ENCODE measurements at places on chromosomes 3 and 15.

- DNase-seq, result no peak
These were observed 314.1 kb upstream of the TRIM42 start for GRCh38 chr3:140363801-140364200.

GRCh38 chr15:45829336-45830153, 194.7 kb downstream of the SQOR start:
- no peak for DNase-seq

DNA sequence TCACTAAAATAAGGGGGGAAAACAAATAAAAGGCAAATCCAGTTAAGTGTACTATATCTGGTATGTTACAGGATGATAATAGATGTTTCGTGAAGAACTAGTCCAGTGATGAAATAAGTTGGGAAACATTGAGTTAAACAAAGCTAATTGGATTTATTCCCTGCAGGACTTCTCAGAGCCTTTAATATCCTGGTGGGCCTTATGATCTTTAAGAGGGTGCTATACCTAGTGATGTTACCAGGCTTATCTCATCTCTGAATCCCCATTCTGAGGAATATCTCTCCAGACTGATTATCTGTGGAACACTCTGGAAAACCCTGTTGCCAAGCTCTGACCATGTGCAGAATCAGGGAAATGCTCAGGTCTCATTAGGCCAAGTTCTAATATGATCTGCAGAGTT, 54.8 kb upstream of the POMGNT2 start:
- DNase-seq, result no peak

- no peak for DNase-seq
These were observed 408 bp downstream of the WDR82 start for GRCh38 chr3:52277972-52278509.

- DNase-seq, result peak; percentile 22
These were observed 17.9 kb upstream of the EHD4 start for GRCh38 chr15:41990243-41990605.

DNA sequence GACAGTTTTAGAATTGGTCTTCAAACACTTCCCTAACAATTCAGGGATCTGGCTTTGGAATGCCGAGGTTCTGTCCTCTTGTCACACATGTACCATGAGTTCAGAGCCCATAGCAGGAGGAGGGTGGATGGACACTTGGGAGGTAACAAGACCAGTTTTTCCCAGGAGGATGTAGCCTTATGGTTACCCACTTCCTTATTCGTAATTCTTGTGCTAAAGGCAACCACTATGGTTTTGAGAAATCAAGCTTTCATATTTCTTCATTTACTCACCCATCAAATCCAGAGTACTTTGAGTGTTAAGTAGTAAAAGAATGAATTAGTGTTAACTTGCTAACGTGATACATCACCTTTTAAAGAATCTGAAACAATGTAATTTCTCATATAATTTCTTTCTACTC, 479.6 kb upstream of the ALCAM start:
- DNase-seq, result no peak

- DNase-seq, result no peak
These were observed 12.5 kb upstream of the TCAIM start for GRCh38 chr3:44326019-44326418.

DNA sequence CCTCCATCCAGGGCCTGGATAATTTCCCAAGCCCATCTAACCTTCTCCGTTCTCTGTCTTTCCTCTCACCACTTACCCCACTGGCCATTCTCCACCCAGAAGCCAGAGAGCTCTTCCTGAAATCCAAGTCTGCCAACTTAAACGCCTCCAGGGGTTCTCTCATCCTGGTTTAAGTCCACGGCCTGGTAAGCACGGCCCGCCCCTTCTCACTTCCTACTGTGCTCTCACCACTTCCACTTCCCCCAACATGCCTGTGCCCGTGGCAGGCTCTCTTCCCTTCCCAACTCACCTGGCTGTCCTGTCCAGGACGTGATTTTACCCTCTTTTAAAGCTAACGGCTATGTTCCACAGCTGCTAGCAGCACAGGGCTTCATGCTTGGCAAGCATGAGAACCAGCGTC, 1.7 kb upstream of the CX3CR1 start:
- no peak for DNase-seq

DNA sequence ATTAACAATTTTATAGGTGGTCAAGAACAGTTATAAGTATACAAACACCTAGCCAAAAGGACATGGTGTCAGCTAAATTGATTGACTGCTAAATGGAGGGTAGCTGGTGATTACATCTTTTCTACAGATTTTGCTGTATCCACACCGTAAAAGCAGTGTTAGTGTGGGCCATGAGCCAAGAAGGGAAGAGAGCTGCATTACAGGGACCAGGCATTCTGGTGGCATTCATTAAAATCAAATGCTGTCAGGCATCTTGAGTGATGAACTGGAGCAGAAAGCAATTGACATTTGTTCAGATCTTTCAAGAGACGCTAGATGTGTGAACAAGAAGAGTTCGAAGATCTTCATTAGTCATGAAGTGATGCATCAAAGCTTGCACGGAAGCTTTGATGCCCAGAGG, 177.9 kb downstream of the ARPP21 start:
- no peak for DNase-seq

DNA sequence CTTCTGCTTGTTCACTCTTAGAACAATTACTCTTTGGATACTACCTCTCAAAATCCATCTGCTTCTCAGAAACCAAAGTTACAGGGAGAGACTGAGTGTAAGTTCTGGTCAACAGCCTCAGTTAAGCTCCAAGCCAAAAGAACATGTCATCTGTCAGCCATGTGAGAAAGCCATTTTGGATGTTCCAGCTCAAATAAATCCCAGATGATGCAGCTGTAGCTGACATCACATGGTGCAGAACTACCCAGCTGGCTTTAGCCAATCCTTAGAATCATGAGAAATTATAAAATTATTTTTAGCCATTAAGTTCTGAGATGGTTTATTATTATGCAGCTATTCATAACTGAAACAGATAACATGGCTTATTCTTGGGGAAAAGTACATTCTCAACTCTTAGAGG, 696.0 kb downstream of the ZNF385D start:
- no peak for DNase-seq

GRCh38 chr3:35393901-35394799, 245.2 kb upstream of the ARPP21 start:
- peak; percentile 57 for DNase-seq

- no peak for DNase-seq
These were observed 32.2 kb upstream of the ADAMTS17 start for GRCh38 chr15:100373942-100374341.

GRCh38 chr3:62502315-62503300, 129.3 kb upstream of the FEZF2 start:
- no peak for DNase-seq

DNA sequence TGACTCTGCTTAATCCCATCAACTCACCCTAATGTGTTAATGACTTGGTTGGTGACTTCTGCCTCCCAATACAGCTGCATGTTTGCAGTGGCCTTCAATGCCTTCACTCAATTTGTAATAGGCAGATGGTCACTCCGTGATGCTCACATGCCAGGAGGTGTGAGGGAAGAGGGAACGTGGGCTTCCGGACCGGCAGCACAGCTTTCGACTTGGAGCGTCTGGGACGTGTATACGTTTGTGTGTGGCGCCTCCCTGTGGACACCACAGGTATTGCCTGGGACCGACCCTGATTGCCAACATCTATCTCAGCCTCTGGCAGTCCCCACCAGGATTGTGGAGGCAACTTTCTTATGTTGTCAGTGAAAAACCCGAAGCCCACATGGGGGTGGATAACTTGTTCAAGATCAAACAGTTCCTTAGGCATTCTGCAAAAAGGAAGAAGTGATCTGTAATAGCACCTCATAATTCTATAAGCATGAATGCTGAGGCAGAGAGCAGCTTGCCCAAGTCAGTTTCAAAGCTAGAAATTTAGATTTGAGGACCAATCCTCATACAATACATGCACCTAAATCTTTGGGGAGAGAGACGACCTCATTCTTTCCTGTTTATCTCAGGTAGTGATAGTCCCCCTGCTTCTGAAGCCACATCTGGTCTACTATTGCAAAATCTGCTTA, 16.9 kb downstream of the MRPL46 start:
- DNase-seq, result peak; percentile 60

DNA sequence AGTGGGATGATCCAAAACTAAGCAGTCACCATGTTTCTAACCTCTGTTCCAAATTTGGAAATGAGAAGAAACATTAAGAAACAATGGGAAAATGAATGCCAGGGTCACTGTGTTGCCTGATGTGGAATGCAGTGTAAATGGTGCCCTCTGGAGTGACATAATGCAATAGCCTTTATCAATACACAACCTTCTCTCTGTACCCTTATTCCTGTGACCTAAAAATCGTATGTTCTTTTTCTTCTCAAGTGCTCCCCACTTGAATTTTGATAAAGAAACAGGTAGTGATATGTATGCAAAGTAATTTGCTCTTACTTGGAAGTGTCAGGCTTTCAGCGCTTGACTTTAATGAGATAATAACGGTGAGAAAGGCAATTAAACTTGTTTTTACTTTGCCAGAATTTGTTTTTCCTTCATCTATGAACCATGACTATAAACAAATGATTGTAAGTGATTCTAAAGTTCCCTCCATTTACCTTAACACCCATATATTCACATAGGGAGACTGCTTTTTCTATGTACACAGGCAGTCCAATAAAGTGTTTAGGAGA, 145.8 kb upstream of the THRB start:
- DNase-seq, result peak; percentile 26

GRCh38 chr3:76514836-76515235, 525.1 kb upstream of the ROBO2 start:
- no peak for DNase-seq

DNA sequence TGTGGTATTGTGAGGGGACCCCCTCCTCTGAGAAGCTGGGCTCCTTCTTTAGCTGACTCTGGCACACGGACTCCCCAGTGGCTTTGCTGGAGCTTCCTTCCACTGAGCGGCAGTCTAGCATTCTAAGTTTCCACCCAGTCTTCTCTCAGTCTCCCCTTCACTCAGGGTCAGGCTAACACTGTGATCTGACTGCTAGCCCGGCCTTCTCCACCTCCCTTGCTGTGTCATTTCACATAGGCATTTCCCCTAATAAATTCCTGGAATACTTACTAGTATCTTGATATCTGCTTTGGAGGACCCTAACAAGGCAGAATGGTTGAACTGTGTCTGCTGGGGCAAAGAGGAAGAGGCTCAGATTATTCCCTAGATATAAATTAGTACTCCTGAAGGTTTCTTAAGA, 106.2 kb upstream of the THBS1 start:
- no peak for DNase-seq

- DNase-seq, result no peak
These were observed 161.4 kb upstream of the ST8SIA2 start for GRCh38 chr15:92232317-92232716.

DNA sequence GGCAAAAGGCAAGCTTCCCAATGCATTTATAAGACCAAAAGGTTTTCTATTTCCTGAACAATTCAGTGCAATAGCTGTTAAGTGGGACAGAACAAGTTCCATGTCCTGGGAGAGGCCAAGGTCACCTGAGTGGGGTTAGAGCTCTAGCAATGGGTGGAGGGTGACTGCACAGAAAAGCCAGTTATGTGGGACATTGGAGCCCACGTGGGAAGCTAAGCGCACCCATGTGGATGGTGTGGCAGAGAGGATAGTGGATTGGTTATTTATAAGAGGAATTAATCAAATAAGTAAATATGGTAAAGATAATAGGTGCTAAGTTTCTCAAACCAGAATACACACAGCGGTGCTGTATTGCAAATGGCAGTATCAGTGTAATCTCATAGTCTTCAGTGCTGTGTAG, 6.3 kb downstream of the NSMCE3 start:
- no peak for DNase-seq

GRCh38 chr3:153855772-153856171, 265.4 kb upstream of the ARHGEF26 start:
- no peak for DNase-seq

DNA sequence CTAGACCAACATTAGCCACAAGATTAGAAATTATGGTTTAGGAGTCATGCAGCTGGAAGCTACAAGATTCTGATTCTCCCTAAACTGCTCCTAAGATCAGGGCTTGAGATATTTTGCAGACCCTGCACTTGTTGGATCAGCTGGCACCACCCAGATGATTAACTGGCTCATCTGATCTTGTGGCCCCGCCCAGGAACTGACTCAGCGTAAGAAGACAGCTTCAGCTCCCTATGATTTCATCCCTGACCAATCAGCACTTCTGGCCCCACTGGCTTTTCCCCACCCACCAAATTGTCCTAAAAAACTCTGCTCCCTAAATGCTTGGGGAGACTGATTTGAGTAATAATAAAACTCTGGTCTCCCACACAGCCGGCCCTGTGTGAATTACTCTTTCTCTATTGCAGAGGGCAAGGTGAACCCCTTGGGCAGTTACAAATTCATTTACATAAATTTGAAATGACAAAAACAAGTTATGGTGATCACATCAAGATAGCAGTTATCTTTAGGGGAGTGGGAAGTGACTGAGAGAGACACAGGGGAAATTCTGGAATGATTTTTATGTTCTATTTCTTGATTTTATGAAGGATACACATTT, 76.5 kb downstream of the CD200R1L start:
- no peak for DNase-seq

GRCh38 chr3:120145542-120146285, 51.5 kb upstream of the GSK3B start:
- no peak for DNase-seq

DNA sequence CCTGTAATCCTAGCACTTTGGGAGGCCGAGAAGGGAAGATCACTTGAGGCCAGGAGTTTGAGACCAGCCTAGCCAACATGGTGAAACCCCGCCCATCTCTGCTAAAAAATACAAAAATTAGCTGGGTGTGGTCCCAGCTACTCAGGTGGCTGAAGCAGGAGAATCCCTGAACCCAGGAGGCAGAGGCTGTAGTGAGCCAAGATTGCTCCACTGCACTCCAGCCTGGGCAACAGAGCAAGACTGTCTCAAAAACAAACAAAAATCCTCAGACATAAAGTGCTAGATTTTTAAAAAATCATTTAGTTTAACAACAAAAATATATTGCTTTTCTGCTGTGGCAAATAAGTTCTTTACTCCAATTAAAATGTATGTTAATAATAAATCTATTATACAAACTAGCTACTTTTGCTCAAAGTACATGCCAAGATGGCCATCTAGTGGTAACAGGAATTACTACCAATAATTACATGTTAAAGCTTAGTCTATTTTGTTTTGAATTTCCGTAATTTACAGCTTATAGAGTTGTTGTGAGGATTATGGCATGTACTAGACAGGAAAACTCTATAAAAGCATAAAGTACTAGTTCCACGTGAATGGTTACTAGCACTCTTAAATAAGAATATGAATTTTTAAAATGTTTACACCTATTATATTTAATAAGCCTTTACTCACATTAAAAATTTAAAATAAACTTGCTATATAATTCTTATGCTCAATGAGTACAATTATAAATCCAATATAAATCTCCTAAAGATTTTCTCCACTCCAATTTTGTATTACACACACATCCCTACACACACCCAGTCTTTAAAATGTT, 39.0 kb downstream of the GABPB1 start:
- DNase-seq, result no peak

DNA sequence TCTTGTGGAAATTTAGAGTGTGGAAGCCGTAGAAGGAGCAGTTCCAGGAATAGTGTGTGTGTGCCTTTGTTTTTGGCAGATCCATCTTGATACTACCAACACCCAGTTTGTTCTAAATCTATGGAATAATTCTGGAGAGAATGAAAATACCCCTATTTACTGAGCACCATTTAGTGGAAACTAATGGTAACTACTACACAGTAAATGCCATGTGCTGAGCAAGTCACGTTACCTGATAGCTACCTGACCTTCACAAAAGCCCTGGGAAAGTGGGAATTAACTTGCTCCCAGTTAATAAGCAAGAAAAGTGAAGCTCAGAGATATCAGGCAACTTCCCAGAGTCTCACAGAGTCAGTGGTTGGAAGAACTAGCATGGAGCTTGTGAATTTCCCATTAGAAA, 137.7 kb downstream of the ARPP21 start:
- no peak for DNase-seq

GRCh38 chr15:81293728-81294515, 30.0 kb downstream of the STARD5 start:
- no peak for DNase-seq

- DNase-seq, result no peak
These were observed 263.5 kb upstream of the CFAP20DC start for GRCh38 chr3:59313365-59313764.

Measured in left hindlimb (tissue), 1 donor.